ENCODE measurements at places on chromosomes 2 and 18. TPM values are rescaled to one million over a fixed set of nuclear protein-coding genes. Genes with fewer than 3 reads are reported as not detected.

COL4A4 gene
- total RNA-seq = 3.0 TPM

ALK gene
- 6.4 TPM for total RNA-seq

TMEM37 gene
- total RNA-seq = 0.54 TPM

SPRED2 gene
- total RNA-seq = 16.3 TPM

PLEKHH2 gene
- total RNA-seq = 12.2 TPM

DIPK1C gene
- 4.9 TPM for total RNA-seq

PIEZO2 gene
- 11.0 TPM for total RNA-seq

ERCC3 gene
- 43.7 TPM for total RNA-seq

ZBTB14 gene
- 26.9 TPM for total RNA-seq

SULT1C2 gene
- 0.73 TPM for total RNA-seq

B3GNT7 gene
- 1.2 TPM for total RNA-seq

FRZB gene
- total RNA-seq = 10.2 TPM

ALPI gene
- total RNA-seq = not detected

CNRIP1 gene
- total RNA-seq = 39.8 TPM

VIL1 gene
- total RNA-seq = 0.73 TPM

WDR54 gene
- total RNA-seq = 18.3 TPM

DTNB gene
- 39.9 TPM for total RNA-seq

TMEM247 gene
- total RNA-seq = not detected

HOXD13 gene
- total RNA-seq = not detected

CPLX4 gene
- total RNA-seq = 14.8 TPM

IL36G gene
- not detected for total RNA-seq

STPG4 gene
- 1.00 TPM for total RNA-seq

MC2R gene
- total RNA-seq = not detected

VSNL1 gene
- total RNA-seq = 14.0 TPM

CLEC4F gene
- total RNA-seq = not detected

CRYBA2 gene
- not detected for total RNA-seq

MC5R gene
- total RNA-seq = 3.4 TPM

PCARE gene
- total RNA-seq = 1.5 TPM

TBC1D8 gene
- total RNA-seq = 12.8 TPM

GAD1 gene
- total RNA-seq = 154 TPM

ITGB6 gene
- 0.27 TPM for total RNA-seq

CCDC102B gene
- total RNA-seq = 45.8 TPM

CHRNG gene
- total RNA-seq = not detected

CBLN2 gene
- total RNA-seq = 42.6 TPM

C1GALT1C1L gene
- total RNA-seq = 0.27 TPM

NXPH2 gene
- total RNA-seq = 12.7 TPM

ARHGAP28 gene
- 28.7 TPM for total RNA-seq

POTEJ gene
- total RNA-seq = 0.45 TPM

UGT1A3 gene
- total RNA-seq = not detected

LYG2 gene
- total RNA-seq = not detected

VPS4B gene
- 28.0 TPM for total RNA-seq

Measured in cerebellum (tissue), 4 donors.